ENCODE measurements at places on chromosomes 3 and 15. TPM values are rescaled to one million over a fixed set of nuclear protein-coding genes. Genes with fewer than 3 reads are reported as not detected.

DNA sequence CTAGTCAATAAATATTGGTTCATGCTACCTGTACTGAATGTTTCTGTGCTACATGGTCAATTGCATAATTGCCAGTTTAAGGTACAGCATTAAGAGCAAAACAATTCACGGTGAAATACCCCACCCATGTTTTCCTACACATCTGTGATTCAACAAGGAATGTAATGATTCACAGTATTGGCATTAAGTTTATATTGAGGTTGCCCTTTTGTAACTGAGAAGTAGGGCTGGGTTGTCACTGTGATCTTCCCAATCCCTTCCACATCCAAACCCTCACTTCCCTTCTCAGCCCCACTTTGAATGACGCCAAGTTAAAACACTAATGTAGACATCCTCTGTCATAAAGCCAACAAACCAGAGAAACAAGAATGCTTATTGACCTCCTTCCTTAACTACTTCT is 112.0 kb upstream of the TJP1 start:
- DNase-seq, result no peak

CNTN3 gene
- 1.2 TPM for total RNA-seq

- DNase-seq, result no peak
Observed at GRCh38 chr3:40299130-40299720, 10.3 kb upstream of the EIF1B start.

GRCh38 chr15:65208647-65209046 is 2.6 kb downstream of the CILP start:
- no peak for DNase-seq

GRCh38 chr3:38015984-38016383 is 13.5 kb downstream of the PLCD1 start:
- no peak for DNase-seq

DNA sequence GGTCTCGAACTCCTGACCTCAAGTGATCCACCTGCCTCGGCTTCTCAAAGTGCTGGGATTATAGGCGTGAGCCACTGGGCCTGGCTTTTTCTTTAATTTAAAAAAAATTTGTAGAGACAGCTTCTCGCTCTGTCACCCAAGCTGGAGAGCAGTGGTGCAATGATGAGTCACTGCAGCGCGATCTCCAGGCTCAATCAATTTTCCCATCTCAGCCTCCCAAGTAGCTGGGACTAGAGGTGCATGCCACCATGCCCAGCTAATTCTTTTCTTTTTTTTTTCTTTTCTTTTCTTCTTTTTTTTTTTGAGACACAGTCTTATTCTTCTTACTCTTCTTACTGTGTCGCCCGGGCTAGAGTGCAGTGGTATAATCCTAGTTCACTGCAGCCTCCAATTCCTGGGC is 19.8 kb downstream of the TUBGCP4 start:
- DNase-seq, result no peak

PCYT1A gene
- 93.6 TPM for total RNA-seq

GRCh38 chr3:55579496-55579895 is 92.4 kb upstream of the WNT5A start:
- DNase-seq, result no peak

DNA sequence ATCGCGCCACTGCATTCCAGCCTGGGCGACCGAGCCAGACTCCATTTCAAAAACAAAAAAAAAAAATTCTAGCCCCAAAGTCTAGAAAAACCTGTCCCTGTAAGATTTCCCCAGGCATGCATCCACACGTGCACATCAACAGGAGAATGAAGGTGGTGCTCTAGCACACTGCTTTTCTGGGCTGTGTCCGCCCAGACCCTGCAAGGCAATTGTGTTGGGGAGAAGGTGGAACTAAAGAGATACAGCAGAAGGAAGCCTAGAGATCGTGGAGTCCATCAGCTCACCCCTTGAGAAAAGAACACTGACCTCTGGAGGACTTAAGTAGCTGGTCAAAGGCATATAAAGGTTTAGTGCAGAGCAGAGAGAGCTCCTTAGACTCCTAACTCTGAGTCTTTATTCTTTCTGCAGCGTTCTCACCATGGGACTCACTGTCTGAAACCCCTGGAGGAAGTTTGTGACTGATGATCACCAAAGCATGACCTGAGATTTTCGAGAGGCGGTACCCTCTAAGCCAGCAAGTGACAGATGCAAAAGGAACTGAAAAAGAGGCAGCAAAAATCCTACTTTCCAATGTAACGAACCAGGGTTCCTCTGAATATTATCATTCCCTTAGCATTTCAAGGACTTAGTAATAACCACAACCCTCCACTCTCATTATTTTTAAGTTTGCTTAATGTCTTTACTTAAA is 179.8 kb downstream of the MEX3B start:
- no peak for DNase-seq

- no peak for DNase-seq
Observed at GRCh38 chr3:7307410-7307809, 446.5 kb downstream of the GRM7 start.

LINGO1 gene
- total RNA-seq, result 0.96 TPM

- no peak for DNase-seq
Observed at GRCh38 chr3:71488882-71489281, 94.6 kb downstream of the FOXP1 start.

GRCh38 chr3:158808697-158809096 is 6.8 kb downstream of the MFSD1 start:
- no peak for DNase-seq

DNA sequence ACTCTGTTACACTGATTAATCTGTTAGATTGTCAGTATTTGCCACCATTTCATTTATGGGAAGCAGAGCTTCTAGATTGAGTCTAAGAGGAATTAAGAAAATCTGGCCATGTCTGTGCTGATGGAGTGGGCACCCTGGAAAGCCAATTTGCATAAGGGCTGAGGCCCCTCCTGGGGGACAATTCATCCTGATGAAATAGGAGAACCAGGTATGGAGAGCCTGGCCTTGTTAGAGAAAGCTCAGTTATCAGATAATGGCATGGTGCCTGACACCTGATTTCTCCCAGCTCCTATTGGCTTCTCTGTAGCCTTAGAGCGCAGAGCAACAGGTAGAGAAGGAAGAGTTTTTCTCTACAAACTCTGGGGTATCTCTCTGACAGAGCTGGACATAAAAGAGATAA is 114.2 kb downstream of the EBLN2 start:
- DNase-seq, result no peak

CHDH gene
- total RNA-seq, result 3.7 TPM

DNA sequence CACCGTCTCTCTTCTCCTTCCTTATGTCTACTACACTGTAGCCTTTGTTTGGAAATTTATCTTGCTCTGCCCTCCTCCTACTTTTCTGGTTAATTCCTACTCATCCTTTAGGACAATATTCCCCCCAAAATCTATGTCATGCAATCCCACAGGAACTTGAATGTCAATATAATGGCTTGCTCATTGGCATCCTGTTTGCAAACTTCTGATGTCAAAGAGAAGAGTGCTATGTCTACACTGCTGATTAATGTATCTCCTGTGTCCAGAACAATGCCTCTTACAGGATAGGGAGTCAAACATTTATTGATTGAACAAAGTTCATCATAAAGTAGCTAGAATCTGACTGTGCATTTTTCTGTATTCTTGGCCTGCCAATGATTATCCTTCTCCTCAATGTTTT is 22.8 kb downstream of the SIDT1 start:
- no peak for DNase-seq

DNA sequence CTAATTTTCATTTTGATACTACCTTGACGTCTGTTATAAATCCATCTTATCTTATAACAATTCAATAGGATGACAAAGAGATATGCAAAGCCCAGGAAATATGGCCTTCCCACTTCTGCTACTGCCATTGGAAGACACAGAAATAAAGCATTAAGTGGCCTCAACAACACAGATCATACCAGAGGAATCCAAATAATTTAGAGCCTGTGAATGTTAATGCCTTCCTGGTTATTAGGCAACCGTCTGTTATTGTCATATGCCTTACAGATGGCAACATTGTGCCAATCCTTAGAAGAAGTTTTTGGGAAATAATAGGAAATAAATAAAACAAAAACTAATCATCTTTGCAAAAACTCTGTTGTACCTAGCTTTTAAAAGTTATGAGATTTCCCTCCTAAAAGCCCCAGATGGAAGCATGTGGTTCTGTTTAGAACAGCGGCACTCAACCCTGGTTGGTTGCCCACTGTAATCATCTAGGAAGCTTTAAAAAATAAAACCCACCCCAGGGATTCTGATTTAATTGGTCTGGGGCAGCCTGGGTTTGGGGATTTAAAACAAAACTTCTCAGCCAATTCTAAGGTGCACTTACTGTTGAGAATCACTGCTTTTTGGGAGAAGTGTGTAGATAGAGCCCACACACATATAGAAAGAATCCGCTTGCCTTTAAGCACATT is 704.8 kb upstream of the CFAP20DC start:
- DNase-seq, result no peak

KNL1 gene
- 0.96 TPM for total RNA-seq

DNA sequence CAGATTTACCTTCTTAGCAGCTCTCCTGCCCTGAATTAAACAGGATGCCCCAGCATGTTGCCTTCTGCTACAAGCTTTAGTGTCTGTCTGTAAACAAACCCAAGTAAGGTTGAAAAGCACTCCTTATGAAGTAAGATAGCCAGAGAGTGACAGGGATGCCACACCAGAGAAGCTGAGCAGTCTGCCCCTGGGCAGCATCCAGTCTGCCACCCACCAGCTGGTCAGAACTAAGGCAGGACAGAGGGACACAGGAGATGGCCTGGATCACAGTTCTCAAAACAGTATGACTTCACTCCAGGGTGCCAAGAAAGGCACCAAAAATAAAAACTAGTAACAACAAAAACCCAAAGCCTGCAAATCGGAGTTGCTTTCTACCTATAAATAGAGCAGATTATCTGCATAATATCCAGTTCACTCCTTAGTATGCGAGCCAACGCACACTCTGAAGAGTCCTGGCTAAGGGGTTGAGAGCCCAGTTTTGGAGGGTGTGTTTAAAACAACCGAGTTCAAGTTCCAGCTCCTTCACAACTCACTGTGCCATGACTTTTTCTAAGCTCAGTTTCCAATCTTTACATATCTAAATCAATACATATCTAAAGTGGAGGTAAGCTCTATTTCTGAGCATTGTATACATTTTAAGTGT is 198.9 kb downstream of the KCNMB2 start:
- DNase-seq, result no peak

- DNase-seq, result no peak
Observed at GRCh38 chr3:67686069-67686468, 31.7 kb upstream of the SUCLG2 start.

C3orf49 gene
- not detected for total RNA-seq

DNA sequence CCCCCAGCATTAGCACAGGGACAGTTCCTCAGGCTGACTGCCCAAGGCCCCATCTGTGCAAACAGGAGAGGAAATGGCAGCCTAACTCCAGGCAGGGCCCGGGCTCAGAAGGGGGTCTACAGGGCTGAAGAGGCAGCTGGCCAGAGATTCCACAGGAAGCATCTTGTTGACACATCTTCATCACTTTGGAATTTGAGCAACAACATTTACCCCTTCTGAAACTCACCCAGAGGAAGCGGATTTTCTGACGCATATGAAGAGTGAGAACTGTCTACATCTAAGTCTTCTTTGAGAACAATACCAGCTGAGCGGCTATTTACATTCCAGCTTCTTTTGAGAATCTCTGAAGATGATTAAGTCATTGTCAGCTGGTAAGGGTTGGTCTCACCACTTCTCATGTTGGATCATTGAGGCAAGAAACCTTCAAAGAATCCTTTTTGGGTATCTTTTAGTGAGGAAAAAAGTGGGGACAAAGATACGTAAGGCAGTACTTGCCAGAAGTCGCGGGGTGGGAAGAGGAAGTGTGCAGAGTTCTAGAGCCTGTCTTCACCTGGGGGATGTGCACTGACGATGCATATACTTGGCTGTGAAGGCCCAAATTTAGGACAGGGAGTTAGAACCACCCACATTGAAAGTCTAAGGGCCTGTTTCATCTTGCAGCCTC is 25.4 kb upstream of the SRP14 start:
- no peak for DNase-seq

DYNC1LI1 gene
- 53.8 TPM for total RNA-seq

- no peak for DNase-seq
Observed at GRCh38 chr3:37762698-37763097, 99.0 kb upstream of the CTDSPL start.

GOLGA8R gene
- total RNA-seq, result 3.5 TPM

CCR9 gene
- total RNA-seq, result not detected

TLR9 gene
- total RNA-seq, result 0.66 TPM

DNA sequence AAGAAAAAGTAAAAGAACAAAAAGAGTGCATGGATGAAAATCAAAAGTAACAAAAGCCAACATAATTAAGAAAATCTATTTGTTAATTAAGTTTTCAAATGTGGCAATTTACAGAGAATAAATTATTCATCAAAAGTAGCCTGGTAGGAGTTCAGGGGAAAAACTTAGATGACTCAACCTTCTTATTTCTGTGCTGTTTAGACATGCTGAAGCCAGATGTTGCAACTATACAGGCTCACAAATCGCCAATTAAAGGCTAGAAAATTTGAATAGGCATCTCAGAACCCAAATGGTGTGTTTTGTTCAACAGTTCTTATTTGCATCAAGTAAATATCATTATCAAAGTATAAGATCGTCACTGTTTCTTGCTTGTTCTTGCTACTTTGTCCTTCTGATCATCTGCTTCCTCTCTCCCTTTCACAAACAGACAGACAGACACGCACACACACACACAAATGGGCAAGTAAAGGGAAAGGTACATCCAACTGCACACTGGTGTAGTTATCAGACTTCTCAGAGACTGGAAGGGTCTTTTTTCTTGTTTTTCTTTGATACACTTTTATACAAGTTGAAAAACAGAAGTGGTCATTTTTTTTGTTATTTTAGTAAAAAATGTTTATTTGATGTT is 572.2 kb downstream of the MECOM start:
- DNase-seq, result no peak

TTLL13 gene
- total RNA-seq, result 0.19 TPM

GRCh38 chr15:28975766-28976179 is 90.0 kb downstream of the APBA2 start:
- DNase-seq, result no peak

DNA sequence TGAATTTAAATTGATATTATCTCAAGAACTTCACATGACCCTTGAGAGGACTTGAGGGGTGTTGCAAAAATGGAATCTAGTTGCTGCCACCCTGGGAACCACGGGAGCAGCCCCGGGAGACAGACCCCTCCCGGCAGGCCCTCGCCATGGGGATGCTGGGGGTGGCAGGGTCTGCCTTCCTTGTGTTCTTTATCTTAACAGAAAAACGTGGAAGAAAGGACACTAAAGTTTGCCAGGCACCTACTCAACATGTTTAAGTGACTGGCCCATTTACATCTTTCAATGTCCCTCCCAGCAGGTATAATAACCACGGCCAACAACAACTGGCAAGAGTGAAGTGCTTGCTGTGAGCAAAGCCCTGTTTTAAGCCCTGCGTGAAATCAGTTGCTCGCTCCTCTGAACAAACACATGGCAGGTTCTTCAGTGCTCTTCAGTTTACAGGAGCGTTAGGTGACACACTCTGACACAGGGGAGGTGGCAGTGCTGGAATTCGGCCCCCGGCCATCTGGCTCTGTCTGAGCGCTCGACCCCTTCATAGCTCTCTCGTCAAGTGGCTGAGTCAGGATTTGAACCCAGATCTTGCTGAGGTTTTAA is 112.5 kb downstream of the ASB7 start:
- DNase-seq, result no peak
